ENCODE measurements at places on chromosomes 3 and 15.

- no peak for DNase-seq
Measured at GRCh38 chr3:49666592-49666991, 7.6 kb upstream of the APEH start.

DNA sequence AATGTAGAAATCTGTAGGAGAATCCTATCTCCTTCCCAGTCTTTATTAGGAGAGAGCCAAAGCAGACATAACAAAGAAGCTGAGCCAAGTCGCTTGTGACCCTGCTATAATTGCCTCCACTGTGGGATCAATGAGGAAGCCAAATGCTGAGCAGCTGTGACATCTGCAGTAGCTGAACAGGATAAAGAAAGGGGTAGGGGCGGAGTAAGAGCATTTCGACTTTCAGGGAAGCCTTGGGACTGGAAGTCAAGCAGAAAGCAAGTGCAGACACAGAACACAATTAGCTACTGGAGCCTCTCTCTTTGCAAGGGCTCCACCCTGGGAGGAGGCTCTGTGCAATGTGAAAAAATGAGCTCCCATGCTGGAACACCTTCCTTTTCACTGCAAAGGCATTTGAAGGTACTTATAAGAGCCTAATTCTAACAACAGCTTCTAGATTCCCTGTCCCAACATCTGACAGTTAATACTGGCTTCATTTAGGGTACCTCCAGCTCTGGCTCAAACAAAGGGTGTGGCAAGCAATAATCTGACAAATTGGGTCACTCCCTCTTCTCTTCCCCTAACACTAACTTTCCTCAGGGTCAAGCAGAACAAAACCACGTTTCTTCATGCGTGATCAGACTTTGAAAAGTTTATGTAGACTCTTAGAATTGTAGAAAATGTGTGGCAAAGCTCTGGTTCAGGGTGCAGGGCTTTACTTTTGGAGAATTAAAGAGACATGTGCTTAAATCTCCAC is 166.4 kb downstream of the CADPS start:
- DNase-seq = no peak

GRCh38 chr3:27653803-27654558 is 68.1 kb downstream of the EOMES start:
- no peak for DNase-seq

DNA sequence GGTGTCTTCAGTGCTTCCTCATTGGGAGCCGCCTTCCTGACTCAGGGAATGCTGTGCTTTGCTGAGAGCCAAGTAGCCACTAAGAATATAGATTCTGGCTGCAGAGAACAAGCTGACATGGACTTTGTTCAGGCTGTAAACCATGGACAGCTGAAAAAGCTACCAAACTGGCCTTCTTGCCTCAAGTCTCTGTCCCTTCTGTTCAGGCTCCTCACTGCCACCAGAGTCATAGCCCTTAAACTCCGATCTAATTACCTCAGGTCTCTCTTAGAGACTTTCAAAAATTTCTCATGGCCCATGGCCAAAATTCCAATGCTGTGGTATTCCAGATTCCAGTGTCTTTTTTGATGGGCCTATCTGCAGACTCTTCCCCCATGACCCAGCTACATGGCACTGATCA is 19.4 kb upstream of the PTX3 start:
- no peak for DNase-seq

GRCh38 chr3:124034016-124034843 is 42.3 kb upstream of the ROPN1 start:
- no peak for DNase-seq

- DNase-seq = no peak
Measured at GRCh38 chr3:73716418-73716817, 91.7 kb upstream of the PDZRN3 start.
